CD4-positive, alpha-beta T cell treated with Interleukin-6 at 100 ng/mL for 8 hours (primary cell): ENCODE measurements at places on chromosomes 16 and 17.
A peak's percentile ranks its signal among the peaks of the same experiment; 100 is the strongest.

DNA sequence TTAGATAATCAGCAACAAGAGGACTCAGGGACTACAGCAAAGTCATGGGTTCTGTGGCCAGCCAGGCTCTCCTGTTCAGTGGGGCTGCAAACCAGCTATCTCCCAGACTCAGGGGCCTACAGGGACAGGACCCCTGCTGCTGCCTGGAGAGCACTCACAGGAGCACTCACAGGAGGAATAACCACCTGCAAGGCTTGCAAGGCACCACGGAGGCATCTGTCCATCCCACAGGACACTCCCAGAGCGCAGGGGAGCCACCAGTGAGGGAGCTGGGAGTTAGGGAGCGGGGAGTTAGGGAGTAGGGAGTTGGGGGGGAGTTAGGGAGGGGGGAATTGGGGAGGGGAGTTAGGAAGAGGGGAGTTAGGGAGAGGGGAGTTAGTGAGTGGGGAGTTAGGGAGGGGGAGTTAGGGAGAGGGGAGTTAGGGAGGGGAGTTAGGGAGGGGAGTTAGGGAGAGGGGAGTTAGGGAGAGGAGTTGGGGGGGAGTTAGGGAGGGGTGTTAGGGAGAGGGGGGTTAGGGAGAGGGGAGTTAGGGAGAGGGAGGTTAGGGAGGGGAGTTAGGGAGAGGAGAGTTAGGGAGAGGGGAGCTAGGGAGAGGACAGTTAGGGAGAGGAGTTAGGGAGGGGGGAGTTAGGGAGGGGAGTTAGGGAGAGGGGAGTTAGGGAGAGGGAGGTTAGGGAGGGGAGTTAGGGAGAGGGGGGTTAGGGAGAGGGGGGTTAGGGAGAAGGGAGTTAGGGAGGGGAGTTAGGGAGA lies 5.7 kb downstream of the CANT1 start:
- DNase-seq = no peak

- no peak for DNase-seq
Observed at GRCh38 chr17:42274812-42275526, 1.2 kb downstream of the STAT5B start.

DNA sequence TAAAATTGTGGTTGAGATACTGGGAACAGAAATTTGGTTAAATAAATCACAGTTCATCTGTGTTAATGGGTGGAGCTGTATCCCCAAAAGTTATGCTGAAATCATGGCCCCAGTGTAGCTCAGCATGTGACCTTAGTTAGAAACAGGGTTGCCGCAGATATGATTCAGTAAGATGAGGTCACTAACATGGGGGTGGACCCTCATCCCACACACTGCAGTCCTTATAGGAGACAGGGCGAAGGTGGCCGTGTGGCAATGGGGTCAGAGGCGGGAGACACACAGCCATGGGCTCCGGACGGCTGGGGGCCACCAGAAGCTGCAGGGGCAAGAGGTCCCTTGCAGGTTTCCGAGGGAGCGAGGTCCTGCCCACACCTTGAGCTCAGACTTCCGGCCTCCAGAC lies 10.7 kb downstream of the GALNS start:
- DNase-seq = no peak

GRCh38 chr17:56034197-56034635 lies 119.1 kb upstream of the ANKFN1 start:
- no peak for DNase-seq

GRCh38 chr17:20896153-20896649 lies 146.6 kb downstream of the USP22 start:
- DNase-seq = no peak

GRCh38 chr16:63808730-63809129 lies 1313.1 kb downstream of the CDH11 start:
- no peak for DNase-seq

DNA sequence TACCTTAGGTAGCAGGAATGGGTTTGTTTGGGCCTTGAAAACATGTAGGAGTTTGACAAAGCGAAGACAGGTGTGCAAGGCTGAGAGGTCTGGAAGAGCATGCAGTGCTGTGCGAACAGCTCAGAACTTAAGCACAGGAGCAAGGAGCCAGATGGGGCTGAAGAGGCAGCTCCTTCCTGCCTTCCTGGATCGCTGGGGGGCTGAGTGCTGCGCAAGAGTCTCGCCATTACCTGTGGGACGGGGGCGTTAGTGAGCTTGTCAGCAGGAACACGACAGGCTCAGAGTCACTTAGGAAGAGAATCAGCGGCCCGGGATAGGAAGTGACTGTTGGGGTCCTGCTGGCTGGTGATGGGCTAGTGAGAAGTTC lies 464 bp upstream of the MRM1 start:
- no peak for DNase-seq

- no peak for DNase-seq
Observed at GRCh38 chr17:37344519-37344918, 31.3 kb upstream of the C17orf78 start.

DNA sequence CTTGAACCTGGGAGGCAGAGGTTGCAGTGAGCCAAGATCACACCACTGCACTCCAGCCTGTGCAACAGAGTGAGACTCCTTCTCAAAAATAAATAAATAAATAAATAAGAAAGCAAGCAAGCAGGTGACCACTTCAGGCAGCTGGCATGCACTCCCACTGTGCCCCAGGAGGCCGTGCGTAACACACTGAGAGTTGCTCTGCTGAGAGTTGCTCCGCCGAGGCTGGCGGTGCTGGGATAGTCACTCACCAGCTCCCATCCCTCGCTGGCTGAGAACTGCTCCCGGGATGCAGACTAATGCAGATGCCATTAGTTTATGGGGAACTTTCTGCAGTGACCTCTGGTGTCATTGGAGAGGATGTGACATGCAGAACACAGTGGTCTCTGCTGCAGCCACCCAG lies 105.7 kb upstream of the PLCG2 start:
- no peak for DNase-seq

DNA sequence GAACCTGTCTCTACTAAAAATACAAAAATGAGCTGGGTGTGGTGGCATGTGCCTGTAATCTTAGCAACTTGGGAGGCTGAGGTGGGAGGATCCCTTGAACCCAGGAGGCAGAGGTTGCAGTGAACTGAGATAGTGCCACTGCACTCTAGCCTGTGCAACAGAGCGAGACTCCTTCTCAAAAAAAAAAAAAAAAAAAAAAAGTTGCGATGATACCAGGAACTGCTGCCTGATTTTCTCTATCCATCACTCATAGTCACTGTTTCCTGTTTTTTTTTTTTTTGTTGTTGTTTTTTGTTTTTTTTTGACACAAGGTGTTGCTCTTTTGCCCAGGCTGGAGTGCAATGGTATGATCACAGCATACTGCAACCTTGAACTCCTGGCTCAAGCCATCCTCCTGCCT lies 59.2 kb downstream of the ABCC1 start:
- no peak for DNase-seq

- DNase-seq = no peak
Observed at GRCh38 chr16:5041600-5042133, 7.9 kb upstream of the NAGPA start.

GRCh38 chr17:32763855-32764439 lies 113.0 kb downstream of the MYO1D start:
- DNase-seq = no peak

DNA sequence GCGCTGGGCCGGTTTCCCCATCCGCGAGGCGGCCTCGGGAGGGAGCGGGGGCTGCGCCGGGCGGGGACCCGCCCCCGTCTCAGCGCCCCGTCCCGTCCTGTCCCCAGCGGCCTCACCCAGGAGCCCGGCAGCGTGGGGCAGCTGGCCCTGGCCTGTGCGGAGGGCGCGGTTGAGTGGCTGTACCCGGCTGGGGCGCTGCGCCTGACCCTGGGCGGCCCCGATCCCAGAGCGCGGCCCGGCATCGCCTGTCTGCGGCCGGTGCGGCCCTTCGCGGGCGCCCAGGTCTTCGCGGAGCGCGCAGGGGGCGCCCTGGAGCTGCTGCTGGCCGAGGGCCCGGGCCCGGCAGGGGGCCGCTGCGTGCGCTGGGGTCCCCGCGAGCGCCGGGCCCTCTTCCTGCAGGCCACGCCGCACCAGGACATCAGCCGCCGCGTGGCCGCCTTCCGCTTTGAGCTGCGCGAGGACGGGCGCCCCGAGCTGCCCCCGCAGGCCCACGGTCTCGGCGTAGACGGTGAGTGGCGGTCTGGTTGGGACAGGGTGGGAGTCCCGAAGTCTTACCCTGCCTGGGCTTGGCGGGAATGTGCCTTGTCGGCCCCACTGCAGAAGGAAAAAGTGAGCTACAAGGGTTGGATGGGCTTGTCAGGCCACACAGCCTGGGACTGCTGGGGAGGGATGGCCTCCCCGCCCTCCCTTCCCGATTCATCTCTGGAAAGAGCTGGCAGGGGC lies 720 bp downstream of the METRN start:
- no peak for DNase-seq

DNA sequence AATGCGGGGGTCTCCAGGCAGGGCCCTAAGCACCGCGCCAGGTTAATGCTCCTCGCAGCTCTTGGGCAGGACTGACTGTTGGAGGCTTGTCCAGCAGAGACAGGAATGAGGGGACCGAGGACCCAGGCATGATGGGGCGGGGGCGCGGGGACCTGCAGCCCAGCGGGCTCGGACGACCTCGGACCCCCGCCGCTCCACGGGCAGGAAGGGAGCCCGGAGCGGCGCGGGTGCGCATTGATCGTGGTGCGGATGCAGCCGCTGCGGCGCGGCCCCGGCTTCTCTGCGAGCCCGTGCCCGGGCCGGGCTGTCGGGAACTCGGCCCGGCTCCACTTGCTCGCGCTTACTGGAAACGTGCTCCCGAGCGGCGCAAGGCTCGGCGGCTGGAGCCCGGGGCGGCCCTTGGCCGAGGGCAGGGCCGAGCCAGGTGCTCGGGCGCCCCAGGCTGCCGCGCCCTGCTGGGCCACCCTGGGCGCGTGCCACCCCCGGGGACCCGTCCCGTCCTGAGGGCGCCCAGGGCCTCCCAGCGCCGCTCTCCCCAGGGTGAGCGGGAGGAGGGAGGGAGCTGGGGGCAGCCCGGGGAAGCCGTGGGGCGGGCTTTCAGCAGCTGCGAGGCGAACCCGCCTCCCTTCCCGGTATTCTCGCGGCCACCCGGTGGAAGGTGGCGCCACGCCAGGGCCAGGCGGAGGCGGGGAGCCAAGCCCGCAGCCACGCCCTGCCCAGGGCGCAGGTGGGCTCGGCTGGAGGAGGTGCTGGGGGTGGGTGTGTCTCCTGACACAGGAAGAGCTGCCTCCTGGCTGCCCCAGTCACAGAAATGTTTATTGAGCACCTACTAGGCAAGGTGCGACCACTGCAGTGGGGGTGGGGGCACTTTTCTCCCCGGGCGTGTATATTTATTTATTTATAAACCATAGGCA lies 45.9 kb downstream of the SOCS3 start:
- peak; percentile 82 for DNase-seq

DNA sequence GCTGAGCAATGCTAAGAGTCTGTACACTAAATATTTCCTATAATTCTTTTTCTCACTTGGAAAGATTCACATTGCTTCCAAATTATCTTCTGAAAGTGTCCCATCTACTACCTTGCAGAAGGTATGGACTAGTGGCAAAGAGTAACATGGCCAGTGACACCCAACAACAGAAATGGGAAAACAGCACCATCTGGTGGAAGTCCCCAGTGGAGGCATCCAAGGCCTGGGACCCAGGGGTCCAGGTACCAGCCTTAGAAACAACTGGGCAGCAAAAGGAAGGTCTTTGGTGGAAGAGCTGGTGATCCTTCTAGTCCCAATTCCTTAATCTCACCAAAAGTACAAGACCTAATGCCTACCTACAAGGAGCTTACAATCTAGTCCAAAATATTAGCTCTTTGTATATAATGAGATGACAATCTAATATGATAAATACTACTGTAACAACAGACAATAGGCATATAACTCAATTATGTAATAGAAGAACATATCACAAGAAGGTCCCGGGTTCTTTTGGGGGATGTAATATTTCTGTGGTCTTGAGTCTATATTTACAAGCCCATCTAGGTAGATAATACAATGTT lies 55.3 kb downstream of the SKAP1 start:
- peak; percentile 21 for DNase-seq

DNA sequence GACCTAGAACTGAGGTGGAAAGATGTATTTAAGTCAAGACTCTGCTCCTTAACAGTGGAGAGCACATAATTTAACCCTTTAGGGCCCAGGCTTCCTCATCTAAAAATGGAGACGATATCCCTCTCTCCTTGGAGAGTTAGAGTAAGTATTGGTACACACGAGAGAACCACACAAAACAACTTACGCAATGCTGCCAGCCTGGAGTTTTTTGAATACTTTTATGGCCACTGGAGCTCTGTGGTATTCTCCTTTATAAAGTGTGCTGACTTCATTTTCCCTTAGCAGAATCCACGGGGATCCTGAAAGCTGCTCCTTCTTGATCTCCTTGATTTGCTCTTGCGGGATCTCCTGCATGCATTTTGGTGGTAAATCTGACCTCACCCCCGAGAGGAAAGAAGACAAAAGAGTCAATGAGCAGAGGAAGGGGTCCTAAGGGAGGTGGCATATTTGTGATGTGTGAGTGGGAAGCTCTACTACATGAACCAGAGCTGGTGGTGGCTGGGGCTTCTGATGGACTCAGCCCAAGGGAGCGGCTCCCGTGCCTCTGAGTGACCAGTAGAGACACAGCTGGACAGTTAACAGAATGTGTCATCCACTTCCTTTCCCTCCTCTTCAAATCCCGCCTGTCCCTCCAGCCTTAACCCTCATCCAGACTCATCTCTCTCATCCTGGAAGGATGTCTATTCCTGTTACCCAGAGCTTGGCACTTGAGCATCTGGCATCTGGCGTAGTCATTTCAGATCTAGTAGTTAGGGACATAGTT lies 9.4 kb downstream of the MLKL start:
- DNase-seq = no peak

- peak; percentile 53 for DNase-seq
Observed at GRCh38 chr17:16027708-16028584, 28.3 kb downstream of the TTC19 start.

DNA sequence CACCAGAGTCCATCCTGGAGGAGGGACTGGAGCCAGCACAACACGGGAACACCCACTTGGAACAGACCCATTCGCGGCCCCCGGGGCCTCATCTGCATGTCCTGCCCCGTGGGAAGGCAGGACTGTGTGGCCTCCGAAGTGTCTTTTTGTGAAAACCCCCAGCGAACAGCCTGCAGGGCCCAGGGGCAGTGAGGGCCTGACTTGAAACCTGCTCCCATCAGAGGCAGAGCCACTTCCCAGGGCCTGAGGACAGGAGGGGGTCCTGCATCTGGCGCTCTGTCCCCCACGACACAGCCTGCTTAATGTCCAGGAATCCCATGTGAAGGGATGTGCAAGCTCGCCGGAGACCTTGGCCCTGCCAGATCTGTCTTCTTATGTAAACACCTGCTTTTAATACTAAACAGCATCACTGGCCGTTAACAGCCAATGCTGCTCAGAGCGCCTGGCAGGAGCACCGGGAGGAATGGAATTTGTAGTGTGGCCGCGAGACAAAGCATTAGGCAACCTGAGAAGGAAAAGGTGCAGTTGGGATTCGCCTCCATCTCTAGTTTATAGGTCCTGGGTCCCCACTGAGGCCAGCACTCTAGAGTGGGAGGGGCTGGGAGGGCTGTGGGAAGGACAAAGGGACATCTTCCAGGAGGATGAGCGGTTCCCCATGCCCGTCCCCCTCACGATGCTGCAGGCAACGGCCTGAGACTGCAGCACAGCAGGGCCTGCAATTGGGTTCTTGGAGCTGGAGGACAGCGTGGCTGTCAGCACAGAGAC lies 9.6 kb upstream of the EVPL start:
- no peak for DNase-seq

GRCh38 chr17:9290226-9290613 lies 268.9 kb downstream of the NTN1 start:
- DNase-seq = no peak

GRCh38 chr16:10078541-10078949 lies 103.7 kb downstream of the GRIN2A start:
- DNase-seq = no peak
